ENCODE measurements at places on chromosomes 13 and 19.

DNA sequence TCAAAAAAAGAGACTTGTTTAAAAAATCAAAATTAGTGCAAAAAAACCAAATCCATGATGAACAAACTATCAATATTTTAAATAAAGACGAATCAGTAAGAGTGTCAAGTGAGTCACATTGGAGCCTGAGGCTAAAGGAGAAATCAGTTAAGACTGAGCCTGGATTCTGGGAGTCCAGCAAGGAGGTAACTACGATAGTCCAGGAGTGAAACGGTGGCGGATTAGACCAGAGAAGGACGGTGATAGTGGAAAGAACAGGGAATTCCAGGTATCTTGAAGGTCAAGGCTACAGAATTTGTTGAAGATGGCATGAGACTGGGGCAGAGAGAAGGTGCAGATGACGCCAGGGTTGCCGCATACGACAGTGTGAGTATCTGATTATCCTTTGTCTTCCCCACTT is 7.0 kb upstream of the NPAS1 start:
- DNase-seq, result no peak

- DNase-seq, result no peak
Measured at GRCh38 chr13:71856548-71857043, 10.4 kb downstream of the DACH1 start.

DNA sequence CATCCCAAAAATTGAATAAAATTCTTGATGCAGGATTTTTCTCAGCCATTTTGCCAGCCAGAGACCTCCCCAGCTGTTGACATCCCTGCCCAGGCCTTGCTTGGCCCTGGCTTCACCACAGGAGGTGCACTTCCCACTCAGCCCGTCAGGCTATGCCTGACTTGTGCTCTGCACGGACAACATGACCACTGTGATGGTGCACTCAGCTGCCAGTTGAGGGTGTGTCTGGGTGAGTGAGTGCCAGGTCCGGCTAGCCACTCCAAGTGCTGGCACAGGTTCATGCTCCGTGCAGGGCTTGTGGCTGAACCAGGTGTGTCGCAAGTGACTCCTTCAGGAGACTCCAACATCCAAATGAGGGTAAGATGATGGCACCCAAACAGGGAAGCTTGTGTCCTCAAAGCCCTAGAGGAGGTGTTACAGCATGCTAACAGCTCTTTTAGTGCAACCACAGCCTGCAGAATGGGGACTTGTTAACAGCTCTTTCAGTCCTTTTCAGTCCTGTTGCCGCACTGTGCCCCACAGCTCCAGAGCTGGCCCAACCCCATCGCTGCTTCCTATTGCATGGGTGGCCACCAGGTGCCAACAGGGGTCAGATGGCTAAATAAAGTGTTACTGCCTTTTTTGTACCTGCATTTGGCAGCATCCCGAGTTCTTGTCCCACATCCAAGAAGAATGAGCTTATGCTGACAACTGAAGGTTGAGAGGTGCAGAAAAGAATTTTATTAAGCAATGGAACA is 380.7 kb downstream of the SLITRK5 start:
- DNase-seq, result no peak

GRCh38 chr13:53110181-53110580 is 81.6 kb downstream of the OLFM4 start:
- no peak for DNase-seq

DNA sequence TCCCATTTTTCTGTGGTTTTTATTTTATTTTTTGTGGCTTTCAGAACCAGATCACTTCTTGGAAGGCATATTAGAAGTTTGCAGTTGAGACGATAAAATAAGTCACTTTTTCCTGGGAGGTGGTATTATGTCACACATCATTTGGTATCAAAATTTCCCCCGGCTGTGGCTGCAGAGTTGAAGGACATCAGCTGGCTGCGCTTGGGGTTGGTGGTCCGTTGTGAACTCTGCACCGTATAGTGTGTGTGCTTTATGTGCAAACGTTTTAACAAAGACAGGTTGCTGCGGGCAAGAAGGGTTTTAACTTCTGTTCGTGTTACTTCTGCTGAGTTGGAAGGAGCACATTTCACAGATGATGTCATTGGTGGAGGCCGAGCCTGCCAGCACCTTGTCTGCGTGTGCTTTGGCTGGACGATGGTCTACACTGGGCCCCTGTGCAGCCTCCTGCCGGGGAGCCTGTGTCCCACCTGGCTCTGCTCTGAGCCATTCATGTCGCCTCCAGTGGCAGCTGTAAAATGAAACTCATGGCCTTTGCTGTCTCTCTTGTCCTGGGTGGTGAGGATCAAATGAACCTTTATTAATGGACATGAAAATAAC is 9.6 kb downstream of the ATP11A start:
- DNase-seq, result no peak

- DNase-seq, result no peak
Measured at GRCh38 chr13:97577026-97577425, 143.1 kb downstream of the RAP2A start.

DNA sequence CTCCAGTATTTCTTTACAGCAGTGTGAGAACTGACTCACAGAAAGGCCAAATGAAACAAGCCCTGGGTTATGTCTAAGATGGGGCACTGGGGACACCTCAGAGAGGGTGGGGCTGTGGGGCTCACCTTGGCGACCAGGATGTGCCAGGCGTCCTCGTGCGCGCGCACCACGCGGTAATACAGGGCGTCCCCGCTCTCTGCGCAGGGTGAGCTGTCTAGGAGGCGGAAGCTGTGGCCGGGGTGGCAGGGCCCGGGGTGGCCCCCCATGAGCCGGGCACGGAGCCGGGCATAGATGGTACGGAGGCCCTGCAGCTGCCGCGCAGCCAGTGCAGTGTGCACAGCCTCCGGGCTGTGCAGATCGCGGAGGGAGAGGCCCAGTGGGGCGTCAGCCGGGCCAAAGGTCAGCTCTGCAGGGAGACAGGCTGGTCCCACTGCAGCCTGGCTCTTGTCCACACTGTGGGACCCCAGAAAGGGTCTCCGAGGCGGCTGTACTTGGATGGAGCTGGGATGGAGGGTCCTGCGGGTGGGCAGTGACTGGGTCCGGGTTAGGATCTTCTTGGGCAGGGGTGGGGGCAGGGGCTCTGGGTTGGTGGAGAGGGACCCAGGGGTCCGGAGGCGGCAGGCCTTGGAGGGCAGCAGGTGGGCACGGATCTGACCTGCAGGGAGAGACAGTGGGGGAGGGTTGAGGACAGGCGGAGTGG is 3.4 kb downstream of the PEAK3 start:
- DNase-seq, result no peak

DNA sequence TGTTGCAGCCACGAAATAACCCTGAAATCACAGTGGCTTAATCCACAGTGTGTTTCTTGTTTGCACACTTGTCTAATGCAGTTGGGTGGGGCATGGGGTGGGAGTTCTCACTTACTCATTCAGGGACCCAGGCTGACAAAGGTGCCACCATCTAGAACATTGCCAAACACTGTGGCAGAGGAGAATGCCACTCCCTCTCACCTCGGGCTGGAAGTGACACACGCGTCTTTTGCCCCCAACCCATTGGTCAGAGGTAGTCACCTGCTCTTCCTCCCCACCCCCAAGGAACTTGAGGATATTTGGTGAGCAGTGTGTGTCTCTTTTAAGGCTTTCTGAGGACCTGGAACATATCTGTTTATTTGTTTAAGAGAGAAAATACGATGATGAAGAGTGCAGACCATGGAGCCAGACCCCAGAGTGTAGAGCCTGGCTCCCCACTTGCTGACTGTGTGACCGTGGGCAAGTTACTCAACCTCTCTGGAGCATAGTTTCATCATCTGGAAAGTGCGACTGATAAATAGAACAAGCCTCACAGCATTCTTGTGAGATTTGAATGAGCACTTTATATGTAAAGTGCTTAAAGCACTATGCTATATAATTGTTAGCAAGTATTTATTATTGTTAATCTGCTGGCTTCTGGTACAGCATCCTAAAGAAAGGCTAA is 17.4 kb downstream of the GPR183 start:
- no peak for DNase-seq

DNA sequence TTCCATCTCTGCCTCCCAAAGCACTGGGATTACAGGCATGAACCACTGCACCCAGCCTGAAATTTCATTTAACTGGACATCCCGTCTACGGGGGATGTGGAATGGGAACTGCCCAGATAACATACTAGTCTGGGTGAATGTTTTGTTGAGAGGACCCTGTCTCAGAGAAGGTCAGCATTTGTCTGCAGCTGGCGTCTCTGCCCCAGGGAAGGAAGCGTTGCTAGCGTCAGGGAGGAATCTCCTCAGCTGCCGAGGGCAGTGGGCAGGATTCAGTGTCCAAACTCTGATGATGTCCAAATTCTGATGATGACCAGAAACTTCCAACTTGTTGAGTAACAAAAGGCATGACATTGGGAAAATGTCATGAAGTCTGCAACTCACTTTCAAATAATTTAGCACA is 3.1 kb downstream of the NXNL1 start:
- no peak for DNase-seq

GRCh38 chr13:90416519-90416918 is 931.0 kb upstream of the MIR17HG start:
- DNase-seq, result no peak

DNA sequence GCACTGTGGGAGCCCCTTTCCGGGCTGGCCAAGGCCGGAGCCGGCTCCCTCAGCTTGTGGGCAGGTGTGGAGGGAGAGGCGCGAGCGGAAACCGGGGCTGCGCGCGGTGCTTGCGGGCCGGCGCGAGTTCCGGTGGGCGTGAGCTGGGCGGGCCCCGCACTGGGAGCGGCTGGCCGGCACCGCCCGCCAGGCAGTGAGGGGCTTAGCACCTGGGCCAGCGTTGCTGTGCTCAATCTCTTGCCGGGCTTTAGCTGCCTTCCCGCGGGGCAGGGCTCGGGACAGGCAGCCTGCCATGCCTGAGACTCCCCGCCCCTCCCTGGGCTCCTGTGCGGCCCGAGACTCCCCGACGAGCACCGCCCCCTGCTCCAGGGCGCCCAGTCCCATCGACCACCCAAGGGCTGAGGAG is 405.2 kb upstream of the PRR20A start:
- DNase-seq, result no peak

- DNase-seq, result no peak
Measured at GRCh38 chr19:28358633-28359032, 854.3 kb downstream of the UQCRFS1 start.

- DNase-seq, result no peak
Measured at GRCh38 chr19:18344582-18344950, 4.2 kb downstream of the PGPEP1 start.

DNA sequence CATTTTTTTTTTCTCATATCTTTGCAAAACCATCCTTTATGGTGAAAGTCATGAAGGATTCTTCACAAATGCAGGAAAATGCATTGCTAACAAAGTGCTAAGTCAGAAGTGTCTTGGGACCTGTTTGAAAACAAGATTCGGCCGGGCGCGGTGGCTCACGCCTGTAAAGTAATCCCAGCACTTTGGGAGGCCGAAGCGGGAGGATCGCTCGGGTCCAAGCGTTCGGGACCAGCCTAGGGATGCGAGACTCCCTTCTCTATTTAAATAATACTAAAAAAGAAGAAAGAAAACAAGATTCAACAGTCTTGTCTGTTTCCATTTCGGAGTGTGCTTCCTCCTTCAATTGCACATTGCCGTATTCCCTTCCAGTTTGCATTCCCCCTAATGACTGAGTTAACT is 819 bp downstream of the EID2B start:
- DNase-seq, result no peak

- DNase-seq, result no peak
Measured at GRCh38 chr13:37443538-37443937, 155.0 kb downstream of the POSTN start.

DNA sequence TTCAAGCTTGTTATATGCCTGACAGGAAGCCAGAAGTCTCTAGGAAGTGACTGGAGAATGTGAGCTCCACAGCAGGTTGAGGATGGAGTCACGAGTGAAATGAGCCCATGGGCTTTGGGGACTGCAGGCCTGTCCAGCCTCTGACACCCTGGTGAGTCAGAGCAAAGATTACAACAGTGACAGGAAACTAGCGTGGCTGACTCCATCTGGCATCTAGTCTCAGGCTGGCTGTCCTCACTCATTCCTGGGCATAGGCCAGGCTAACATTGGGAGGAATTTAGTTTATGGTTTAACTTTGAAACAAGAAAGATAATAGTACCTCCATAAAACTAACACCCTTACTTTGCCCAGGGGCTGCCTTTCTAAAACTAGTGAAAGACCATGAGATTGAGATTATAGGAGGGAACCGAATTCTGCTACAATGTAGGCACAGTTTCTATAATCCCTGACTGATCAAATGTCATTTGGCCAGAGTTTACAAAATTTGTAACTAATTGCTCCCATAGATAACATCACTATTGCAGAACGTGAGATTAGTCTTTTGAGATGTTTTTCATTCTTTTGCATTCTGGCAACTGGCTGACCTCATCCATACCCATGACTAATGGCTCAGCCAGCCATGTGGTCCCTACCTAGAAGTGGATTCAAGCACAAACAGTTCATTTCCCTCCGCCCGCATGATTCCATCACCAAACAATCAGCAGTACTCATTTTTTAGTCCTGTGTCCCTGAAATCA is 28.4 kb downstream of the PSG1 start:
- no peak for DNase-seq

DNA sequence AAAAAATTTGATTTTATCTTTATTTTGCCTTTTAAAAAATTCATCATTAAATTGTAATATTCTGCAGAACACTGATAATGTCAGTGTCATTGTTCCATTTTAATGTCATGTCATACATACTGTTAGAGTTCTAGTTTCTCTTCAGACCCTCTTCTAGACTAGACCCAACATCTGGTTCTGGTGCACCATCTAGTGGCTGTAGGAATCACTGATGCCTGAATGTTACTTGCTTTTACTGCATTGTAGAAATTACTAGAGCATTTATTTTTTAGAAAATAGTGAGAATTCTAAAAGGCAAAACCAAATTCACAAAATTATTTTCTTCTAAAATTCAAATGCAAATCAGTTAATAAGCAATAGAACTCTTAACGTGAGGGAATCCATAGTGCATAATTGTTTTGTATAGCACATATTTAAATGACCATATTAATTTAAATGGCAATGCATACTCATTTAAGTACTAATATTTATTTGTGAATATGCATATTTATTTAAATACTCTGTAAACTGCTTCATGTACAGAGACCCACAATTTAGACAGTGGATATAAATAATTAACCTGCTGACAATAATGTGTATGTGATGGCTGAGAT is 425.7 kb downstream of the KLF12 start:
- DNase-seq, result peak; percentile 61

All from OCI-LY7 (cell line).